ENCODE measurements at places on chromosomes 3 and 15.

GRCh38 chr3:3170998-3171397 lies 8.5 kb downstream of the CRBN start:
- DNase-seq = no peak

DNA sequence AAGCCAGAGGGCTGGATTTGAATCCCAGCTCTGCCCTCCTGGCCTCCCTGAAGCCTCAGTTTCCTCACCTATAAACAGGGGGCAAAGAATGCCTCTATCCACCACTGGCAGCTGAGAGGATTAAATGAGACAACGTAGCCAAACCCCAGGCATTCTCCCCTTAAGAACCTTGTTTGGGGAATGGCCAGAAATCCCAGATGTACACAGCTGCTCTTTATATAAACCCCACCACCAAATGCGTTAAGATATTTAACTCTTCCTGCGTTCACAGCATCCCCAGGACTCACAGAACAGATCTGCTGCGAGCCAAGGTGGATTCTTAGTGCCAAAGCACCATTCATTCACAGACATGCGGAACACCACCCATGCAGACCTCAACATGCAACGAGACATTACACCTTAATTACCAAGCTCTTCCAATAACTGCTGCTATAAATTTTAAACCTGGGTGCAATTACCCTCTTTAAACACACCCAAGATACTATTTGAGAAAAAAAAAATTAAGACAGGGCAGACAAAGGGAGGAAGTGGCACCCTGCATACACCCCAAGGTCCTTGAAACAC lies 5.2 kb downstream of the TLE3 start:
- DNase-seq = no peak

GRCh38 chr3:151356794-151357462 lies 27.6 kb upstream of the P2RY13 start:
- DNase-seq = no peak

DNA sequence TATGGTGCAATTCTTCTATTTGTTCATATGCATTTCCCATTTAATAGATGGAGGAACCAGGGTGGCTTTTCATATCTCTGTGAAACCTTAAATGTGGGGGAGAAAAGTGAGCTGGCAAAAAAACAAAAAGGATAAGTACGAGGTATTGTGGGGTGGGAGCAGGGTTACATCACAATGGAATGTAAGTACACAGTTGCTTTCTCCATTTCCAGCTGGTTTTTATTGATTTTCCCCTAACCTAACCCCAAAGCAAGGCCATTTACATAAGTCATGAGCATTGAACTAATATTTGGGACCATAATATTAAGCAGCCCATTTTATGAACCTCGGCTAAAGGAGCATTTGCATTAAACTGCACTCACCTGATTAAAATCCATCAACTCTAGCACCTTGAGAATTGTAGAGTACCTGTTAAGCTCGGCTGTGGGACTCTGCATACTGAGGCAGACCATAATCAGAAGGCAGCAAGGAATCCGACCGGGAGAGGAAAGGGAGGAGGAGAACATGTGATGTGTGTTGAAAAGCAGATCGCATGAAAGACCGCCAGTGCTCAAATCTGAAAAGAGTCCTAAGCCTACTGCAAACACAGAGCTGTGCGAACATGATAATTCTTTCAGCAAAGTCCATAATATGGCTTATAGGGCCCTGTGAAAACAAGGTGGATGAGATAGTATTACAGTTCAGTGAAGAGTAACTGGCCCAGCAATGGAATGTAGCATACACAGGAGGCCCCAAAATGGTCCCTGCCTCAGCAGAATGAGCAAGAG lies 513.4 kb downstream of the FHIT start:
- DNase-seq = no peak

DNA sequence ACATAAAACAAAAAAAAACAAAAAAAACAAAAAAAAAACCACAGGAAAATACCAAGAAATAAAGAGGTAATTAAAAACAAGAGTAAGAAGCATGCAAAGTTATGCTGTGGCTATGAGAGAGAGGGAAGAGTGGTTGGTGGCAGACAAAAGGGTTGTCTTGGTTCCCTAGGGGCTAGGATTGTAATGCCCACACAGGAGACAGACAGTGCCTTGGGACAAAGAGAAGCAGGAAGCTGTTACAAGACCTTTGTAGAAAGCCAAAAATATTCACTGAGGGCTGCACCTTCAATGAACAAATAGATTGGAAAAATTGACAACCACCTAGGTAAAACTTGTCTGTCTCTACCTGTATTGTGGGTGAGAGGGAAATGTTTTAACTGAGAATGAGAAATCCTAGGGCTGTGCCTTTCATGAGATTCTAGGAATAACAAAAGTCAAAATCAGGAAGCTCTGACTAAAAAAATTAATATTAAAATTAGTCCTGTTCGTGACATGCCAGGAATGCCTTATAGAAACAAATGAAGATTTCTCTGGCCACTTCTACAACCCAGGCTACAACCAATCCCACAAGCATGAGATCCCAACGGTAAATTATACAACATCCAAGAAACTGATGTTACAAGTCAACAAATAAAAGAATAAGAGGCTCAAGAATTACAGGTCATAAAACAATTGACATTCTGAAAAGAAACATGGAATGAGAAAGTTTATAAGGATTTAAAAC lies 45.0 kb upstream of the PRICKLE2 start:
- DNase-seq = no peak

Measured in HTR-8/SVneo (cell line).